ENCODE measurements at places on chromosomes 16 and 17.

DNA sequence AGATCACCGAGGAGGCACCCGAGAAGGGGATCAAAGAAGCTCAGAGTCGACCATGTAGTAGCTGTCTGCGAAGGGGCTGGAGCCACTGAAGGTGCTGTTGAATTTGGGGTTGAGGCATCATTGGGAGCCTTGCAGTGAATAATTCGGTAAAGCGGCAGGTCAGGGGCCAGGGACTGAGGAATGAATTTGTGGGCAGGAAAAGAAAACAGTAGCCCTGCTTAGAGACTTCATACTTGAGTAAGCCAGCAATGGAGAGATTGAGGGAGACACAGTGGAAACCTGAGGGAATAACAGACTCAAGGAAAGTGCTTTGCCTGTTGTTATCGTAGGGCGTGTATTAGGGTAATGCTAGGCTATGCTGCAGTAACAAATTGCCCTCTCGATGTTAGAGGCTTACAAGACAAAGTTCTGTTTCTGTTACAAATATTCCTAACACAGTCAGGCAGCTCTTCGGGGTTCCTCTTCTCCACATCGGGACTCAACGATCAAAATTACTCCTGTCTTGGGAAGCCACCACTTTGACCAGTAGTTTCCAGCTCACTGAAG is 13.4 kb upstream of the HERPUD1 start:
- no peak for DNase-seq

DNA sequence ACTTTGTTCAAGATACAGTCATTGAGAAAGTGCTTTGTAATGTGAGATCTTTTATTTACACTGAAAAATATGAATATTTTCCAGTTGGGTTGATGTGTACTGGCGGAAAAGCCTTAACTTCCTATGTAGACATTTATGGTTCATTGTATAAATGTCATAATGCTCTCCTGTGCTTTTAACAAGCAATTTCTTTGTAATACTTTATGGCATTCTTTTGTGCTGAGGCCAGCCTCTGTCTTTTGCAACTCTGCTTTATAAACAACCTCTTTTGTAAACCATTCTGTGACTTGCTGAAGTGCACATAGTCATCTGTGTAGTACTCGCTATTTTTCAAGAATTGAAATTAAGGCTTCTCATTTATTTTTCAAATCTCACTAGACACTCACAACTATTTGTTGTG is 291.2 kb downstream of the CDH11 start:
- DNase-seq: no peak

- no peak for DNase-seq
Measured at GRCh38 chr16:53504665-53505064, 1.7 kb upstream of the AKTIP start.

DNA sequence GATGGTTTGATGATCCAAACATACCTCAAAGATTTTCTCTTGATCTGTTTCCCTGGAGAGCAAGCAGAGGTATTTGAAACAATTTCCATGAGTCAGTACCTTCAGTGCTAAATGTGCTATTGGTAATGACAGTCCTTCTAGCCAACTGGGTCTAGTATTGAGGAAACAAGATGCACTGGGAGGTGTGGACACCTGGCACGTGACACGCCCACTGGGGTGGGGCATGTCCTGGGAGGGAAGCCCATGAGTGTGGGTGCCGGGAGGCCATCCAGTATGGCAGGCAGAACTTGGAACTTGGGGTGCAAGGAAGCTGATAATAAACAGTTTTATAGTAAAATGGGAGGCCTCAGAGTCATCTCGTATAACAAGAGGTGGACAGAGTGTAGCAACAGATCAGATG is 17.9 kb upstream of the AKAP1 start:
- DNase-seq: no peak

- DNase-seq: no peak
Measured at GRCh38 chr16:47016700-47017133, 43.2 kb upstream of the DNAJA2 start.

DNA sequence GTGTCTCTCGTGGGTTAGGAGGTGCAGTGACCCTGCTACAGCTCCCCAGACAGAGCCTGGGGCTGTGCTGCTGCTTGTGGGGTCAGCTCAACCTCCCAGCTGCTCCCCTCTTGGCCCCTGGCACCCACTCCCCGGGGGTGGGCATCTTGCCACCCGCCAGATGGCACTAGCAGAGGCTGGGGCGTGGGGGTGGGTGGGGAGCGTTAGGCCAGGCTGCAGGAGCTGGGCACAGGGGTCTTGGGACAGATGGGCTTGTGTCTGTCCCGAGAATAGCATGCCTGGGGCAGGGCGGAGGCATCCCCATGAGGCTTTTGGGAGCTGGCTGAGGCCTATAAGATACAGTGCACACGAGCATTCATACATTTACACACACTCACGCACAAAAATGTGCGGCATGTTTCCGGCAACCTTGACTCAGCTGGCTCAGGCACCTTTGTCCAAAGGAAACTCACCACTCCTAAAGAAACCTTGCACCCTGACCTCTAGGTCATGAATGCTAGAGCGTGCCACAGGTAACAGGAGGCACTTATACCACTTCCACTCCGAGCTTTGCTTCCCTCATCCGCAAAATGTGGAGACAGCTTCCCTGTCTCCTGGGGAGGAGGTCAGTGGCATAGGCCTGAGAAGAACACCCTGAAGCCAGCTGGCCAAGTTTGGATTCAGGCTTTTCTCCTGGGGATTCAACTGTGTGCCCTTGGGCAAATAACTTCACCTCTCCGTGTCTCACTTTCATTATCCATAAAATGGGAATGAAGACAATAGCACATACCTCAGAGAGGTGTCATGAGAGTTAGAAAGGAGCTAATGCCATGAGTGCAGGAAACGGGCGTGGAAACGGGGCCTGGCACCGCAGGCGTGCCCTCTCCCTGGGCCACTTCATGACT is 78.9 kb upstream of the LHX1 start:
- DNase-seq: no peak

- no peak for DNase-seq
Measured at GRCh38 chr17:3501344-3501743, 25.5 kb downstream of the ASPA start.

DNA sequence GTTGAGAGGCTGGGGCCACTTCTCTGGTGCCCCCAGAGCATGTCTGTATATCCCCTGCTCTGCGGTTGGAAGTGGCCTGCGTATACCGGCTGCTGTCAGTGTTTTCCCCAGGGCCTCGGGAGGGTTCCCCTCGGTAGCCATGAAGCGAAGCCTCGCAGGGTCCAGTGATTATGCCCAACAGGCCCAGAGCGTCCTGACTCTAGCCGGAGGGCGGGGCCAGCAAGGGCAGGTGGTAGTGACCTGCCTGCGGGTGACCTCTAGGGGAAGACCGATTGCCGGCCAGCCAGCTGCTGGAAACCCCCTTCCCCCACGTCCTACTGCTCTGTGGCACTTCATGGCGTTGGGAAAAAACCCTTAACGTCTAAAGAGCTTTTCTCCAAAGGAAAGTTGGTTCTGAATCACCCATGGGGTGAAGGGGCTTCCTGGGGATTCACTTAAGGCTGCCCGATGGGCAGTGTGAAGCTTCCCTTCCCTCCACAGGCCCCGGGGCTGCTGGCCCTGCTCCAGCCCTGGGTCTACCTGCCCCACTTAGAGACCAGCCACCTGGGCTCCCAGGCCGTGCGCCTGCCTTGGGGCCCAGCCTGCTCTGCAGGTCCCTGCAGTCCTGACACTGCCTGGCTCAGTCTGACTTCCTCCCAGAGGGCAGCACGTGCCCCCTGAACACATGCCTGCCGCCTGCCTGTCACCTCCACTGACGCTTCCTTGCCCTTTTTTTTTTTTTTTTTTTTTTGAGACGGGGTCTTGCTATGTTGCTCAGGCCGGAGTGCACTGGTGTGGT is 72.8 kb downstream of the SOCS1 start:
- no peak for DNase-seq

DNA sequence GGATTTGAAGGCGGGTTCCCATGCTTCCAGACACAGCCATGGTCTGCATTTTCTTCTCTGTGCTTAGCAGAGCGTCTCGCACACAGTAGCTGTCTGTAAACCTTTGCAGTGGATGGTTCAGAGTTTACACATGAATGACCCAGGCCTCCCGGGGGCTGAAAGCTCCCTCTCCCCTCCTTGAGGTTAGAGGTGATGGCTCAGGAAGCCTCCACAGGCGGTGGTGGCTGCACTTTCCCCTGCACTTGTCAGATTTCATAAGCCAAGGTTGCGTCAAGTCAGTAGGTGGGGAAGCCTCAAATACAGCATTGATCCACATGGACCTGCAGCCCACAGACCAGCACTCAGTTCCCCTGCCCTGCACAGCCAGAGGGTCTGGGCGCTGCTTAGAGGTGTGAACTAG is 211.9 kb downstream of the KATNIP start:
- DNase-seq: no peak

GRCh38 chr16:66014221-66014620 is 352.3 kb upstream of the CDH5 start:
- DNase-seq: no peak

GRCh38 chr17:36934144-36934691 is 3.1 kb upstream of the LHX1 start:
- no peak for DNase-seq

GRCh38 chr17:68514831-68515635 is 2.8 kb downstream of the PRKAR1A start:
- DNase-seq: no peak

- peak; percentile 27 for DNase-seq
Measured at GRCh38 chr17:41695954-41696757, 7.5 kb downstream of the EIF1 start.

GRCh38 chr17:77441940-77442339 is 301.2 kb downstream of the SEC14L1 start:
- no peak for DNase-seq

- DNase-seq: no peak
Measured at GRCh38 chr16:80993834-80994233, 12.9 kb downstream of the CMC2 start.

DNA sequence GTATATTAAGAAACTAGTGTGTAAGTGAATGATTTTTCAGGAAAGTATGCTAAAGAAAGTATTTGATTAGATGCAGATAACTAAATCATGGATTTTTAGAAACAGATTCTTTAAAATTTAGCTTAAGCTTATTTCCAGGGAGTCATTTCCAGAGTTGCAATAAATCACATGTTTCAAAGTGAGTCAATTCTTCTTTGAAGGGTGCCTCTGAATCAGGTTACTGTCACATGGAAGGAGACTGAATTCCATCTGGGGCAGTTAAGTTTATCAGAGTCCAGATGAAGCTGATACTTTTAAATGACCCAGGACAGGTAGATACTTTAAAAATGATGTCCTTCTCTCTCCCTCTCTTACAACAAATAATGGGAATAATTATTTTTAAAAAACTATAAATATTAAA is 5.0 kb downstream of the MFSD11 start:
- no peak for DNase-seq

DNA sequence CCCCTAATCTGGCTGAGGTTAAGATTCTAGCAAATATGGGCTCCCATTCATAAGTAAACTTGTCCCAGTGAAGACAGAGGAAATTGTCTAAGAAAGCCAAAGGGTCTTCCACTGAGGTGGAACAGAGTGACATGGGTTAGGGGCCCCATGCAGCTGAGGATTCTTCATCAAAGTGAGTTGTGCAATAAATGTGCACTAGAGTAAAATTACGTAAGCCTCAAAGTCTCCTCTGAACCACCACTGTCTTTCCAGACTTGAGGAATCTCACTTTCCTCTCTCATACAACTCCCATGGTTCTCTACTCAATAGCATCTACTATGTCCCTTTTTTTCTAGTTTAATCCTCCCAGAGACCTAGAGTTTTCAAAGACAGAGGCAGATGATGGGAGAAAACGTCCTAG is 132.4 kb downstream of the CA10 start:
- DNase-seq: no peak

- DNase-seq: no peak
Measured at GRCh38 chr16:27495191-27495590, 54.5 kb downstream of the GTF3C1 start.

DNA sequence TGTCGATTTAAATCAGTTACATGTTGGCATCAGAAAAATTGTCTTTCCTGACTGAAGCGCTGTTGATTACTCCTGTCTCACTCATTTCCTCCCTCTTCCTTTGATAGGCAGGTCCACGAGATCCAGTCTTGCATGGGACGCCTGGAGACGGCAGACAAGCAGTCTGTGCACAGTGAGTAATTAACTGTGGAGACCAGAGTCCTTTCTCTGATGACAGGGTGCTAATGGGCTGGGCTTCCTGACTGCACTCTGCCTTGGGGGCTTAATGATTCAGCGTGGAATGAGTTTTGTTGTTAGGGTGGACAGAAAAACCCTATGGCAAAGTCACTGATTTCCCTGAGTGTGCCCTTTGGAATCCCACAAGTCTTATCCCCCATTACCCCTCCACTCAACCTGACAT is 6.5 kb downstream of the GOSR2 start:
- DNase-seq: no peak

- DNase-seq: no peak
Measured at GRCh38 chr17:80112471-80113032, 11.2 kb downstream of the GAA start.

DNA sequence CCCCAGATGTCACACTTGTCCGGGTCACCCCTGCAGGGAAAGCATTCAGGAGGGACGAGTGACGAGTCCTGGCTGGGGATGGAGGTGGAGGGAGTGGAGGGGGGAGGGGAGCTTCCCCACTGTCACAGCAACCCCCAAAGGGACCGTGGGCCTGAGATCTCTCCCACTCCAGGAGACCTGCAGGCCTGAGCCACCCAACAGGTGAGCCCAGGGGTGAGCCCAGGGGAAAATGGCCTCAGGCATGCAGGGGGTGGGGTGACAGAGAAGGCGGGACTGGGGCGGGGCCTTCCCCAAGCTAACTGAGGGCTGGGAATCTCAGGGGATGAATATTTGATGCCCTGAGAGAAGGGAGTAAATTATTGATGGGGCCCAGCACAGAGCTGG is 2.4 kb downstream of the USH1G start:
- DNase-seq: no peak

DNA sequence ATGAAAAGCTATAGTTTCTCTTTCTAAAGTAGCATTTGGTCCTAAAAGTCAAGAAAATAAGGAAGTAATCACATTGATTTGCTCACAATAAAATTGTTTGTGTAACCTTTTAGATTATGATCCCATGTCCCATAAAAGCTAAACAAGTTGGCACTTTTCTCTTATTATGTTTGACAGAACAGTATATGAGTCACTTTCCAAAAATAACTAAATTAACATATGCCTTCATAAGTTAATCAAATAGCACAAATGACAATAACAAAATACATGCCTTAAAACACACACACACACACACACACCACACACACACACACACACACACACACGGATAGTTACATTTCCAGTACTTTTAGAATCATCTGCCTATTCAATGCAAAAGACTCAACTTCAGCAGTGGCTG is 2.8 kb downstream of the MED13 start:
- DNase-seq: no peak

DNA sequence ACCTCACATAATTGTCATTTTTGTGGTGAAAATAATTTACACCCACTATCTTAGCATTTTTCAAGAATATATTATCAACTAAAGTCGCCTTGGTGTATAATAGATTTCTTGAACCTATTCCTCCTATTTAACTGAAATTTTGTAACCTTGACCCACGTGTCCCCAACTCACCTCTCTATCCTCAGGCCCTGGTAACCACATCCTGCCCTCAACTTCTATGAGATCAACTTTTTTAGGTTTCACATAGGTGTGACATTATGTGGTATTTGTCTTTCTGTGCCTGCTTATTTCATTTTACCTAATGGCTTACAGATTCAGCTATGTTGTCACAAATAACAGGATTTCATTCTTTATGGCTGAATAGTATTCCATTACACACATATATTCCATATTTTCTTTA is 73.0 kb upstream of the CNTNAP4 start:
- no peak for DNase-seq
